ENCODE measurements at places on chromosomes 13 and 19.

DNA sequence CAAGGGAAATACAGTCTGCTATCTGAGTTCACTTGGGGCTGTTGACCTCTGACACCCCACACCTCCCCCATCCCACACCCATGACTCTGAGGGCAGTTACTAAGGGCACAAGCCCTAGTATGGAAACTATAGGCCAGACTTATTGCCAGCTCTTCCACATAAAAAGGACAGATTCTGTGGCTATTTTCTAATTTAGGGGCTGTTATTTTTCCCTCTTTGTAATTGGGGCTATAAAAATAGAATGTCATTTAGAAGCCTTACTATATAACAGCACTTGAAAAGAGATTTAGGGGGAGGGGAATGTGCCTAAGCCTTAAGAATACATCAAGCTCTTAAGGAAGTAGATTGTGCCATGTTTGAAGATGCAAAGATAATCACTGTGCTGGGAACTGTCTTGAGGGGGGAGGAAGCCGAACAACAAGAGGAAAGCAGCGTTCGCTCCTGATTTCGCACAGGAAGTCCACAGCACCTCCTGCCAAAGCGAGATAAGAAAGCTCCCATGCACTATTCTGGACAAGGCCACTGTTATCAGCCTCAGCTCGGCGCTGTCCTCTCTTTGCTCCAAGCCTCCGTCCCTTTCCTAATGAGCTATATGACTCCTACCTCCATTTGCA, 86.6 kb downstream of the FLT1 start:
- no peak for DNase-seq

DNA sequence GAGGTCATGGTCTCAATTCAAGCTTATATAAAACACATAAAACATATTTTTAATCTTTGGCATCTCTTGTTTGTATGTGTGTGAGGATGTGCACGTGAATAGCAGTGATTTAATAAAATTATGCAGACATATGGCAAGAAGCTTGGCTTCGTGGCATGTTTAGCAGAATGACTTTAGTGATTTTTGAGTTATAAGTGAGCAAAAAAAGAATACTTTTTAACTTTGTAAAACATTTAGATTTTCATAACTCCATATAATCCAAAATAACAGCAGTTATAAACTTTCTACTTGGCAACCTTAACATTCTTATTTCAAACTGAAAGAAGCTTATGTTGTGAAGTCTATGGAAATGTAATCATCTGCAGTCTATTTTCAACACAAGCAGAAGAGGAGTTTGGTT, 120.6 kb downstream of the SLITRK1 start:
- no peak for DNase-seq

- DNase-seq = no peak
Observed at GRCh38 chr19:6406401-6406800, 13.4 kb upstream of the GTF2F1 start.

GRCh38 chr13:43195551-43195950, 172.2 kb downstream of the DNAJC15 start:
- no peak for DNase-seq

GRCh38 chr19:52190487-52191293, 838 bp downstream of the PPP2R1A start:
- no peak for DNase-seq

- no peak for DNase-seq
Observed at GRCh38 chr19:33052352-33052972, 12.2 kb downstream of the RHPN2 start.

DNA sequence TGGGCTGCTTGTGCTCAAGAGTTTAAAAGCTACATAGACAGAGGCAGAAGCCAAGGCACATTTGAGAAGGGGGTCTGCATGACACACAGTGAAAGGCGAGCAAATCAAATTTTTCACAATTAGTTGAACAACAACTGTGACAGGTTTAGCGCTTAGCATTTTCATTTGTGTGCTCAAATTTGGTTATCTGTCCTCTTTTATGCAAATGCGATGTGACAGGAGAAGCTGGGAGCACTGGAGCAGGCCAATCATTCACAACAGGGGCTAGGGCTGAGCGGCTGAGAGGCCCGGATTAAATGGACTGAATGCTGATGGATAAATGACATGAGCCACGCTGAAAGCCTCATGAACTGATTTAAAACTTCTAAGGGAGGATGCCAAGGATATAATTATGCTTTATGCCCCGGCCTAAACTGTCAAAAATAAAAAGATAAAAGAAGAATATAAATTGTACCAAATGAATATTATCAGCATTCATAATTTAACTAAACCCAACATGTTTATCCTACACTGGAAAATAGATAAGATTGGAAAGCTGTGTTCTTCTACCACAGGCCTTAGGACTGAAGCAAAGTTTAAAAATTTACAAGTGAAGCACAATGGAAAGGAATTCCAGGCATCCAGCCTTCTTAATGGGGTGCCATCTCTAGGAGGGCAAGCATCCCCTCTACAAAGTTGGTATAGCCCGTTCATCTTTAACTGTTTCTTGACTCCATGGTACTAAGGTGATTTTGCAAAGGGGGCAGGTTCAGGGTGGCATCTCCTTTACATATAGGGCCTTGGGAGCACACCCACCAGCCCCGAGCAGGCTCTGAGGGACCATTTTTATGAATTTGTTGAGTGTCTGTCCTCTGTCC, 117.9 kb downstream of the RBM26 start:
- DNase-seq = no peak

DNA sequence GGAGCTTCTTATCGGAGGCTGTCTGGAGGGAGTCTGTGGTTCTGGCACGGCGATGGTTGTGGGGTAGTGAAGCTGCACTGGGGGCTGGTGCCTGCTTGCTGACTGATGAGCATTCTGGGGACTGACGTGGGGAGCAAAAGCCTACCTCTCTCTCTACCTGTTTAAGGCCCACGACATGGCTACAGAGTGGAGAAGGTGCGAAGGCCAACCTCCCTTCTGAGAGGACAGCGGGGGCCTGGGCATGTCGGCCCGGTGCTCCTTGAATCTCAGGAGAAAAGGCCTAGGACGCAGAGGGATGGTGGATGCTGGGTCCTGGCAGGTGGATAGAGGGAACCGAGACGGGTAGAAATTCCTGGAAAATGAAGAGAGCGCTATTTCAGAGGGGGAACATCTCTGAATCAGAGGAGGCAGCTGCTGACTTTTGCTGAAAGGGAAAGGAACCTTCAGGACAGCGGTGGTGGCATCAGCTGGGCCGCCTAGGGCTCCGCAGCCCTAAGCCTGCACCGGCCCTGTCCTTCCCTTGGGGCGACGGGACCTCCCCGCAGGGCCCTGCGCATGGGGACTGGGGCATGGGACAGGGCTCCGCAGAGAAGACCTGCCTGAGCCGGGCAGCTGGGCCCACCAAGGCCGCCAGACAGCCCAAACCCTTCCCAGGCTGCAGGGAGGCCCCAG, 35.0 kb upstream of the MEDAG start:
- no peak for DNase-seq

DNA sequence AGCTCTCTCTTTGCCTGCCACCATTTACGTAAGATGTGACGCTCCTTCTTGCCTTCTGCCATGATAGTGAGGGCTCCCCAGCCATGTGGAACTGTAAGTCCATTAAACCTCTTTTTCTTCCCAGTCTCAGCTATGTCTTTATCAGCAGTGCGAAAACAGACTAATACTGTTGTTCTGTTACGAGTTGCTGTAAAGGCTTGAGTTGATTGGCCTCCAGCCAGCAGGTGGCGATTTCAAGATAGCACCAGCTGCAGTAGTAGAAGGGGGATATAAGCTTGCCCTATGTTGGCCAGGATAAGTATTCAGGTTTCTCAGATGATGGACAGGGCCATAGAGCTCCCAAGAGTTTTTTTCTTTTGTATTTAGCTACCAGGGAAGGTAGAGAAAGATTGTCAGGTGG, 385.5 kb downstream of the MZT1 start:
- no peak for DNase-seq

GRCh38 chr13:29569253-29570050, 26.0 kb downstream of the SLC7A1 start:
- no peak for DNase-seq

DNA sequence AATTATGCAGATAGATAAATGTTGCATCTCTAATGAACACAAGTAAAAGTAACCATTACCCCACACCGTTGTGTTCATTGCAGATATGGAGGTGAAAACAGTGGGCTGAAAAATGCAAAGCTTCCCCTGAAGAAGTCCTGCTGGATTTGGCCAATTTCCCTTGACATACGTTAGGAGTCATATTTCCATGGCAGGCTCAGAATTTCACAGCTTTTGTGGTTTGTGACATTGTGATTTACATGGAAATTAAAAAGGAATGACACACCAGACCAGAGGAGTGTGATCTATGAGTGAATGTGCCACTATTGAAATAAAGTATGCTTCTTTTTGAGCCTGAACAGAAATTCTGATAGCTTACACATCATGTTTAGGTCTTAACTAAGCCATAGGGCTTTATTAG, 221.1 kb upstream of the TMTC4 start:
- no peak for DNase-seq

- no peak for DNase-seq
Observed at GRCh38 chr13:48220592-48220980, 12.4 kb upstream of the ITM2B start.

DNA sequence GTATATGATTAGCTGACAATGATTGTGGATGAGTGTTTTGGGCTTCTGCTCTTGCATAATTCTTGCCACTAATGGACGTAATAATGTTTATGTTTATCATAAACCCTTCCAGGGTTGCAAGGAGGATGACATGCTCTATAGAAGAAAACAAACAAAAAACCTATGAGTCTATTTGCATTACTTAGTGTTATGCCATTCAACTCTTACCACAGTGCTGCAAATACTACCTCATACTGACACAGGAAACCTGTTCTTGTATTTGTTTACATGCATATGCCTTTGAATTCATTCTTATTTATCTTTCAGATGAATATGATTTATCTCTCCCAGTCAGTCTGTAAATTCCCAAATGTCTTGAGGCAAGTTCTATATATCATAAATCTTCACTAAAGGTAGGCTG, 39.6 kb upstream of the FREM2 start:
- DNase-seq = no peak

GRCh38 chr13:46519182-46519581, 33.8 kb upstream of the LRCH1 start:
- DNase-seq = no peak

DNA sequence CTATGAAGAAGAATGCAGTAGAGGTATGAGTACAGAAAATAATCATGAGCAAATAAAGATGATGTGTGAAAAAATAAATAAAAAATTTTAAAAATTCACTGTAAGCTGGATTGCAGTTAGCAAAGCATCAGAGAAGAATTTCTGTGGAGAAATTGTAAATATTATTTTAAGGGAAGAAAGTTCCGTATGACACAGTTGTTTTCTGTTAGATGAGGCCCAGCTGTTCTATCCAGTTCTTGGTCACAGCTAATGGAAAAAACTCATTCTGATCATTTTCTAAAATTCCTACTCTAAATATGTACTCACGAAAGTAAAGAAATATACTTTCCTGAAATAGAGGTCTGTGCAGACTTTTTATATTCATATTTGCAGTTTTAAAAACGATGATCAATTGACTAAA, 578.8 kb downstream of the DCT start:
- no peak for DNase-seq

GRCh38 chr13:106275446-106276032, 259.9 kb downstream of the EFNB2 start:
- DNase-seq = no peak

DNA sequence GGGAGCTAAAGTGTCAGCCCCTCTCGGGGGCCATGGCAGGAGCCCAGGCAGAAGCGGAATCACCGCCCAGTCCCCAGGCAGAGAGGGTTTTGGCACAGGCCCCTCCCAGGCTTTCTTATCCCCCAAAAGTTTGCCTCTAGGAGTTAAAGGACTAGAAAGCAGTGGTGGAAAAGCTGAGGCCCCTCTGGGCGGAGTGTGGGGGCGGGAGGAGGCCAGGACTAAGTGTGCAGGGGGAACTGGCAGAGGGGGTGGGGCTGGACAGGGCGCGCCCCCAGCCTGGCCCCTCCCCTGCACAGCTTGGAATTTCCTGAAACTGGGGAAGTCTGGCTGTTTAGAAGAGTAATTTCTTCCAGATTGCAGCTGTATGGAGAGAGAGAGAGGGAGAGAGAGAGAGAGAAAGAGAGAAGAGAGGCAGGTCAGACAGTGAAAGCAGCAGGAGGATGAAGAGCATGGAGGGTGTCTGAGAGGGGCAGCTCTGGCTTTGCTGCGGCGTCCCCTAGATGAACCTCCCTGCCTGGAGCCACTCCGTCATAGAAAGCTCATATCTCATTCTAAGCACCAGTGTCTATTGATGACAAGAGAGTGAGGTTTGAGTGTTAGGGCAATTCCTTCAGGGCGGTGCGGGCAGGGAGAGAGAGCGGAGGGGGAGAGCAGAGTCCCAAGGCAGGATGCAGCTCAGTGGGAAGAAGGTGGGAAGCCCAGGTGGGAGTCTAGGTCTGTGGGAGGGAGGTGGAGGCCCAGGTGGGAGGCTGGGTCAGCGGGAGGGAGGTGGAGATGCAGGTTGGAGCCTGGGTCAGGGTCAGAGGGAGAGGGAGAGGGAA, at the start of gene CDC42EP5:
Gene CDC42EP5 (minus strand): TSS at position 226 of the 821 bp plus-strand sequence. CDS start 7,749 bp downstream, outside the sequence.
- DNase-seq = no peak

DNA sequence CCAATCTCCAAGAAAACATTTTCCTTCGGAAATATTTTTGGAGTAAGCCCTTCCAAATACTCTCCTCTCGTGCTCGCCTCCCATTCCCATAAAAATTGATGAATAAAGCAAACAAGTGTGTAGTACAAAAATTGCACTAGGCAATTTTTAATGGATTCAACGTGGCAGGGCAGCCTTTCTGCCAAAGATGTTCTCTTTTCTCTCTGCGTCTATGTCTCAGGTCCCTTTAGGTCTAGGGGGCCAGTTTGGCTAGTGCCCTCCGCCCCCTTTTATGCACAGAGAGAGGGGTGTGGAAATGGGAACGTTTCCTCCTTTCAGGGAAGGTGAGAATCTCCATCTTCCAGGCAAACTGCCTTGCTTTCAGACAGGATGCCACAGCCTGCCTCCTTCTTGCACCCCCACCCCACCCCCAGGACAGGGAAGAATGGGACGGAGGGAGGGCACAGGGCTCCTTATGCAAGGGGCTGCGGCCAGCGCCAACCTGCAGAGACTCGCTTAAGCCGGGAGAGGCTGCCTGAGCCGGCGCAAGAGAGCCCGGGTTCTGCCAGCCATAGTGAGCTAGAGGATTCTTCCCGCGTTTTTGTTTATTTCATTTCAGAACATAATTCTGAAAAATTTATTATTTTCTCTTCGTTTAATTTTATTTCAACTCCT, 2.7 kb upstream of the ZIC2 start:
- DNase-seq = no peak

- DNase-seq = no peak
Observed at GRCh38 chr13:77714119-77714755, 16.8 kb downstream of the SLAIN1 start.

DNA sequence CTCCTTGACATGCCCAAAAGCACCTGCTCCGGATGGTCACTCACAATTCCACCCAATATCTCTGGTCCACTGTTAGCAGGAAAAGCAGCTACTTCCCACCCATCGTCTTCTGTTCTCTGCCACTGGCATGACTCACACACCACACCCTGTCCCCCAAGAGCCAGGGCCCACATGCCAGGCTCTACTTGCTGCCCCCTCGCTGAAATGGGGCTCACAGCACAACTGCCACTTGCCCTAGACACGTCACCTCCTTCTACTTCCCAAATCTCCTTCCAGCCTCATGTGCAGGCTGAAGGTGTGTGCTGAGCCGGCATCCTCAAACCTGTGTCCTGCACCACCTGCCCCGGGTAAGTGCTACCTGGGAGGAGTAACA, 65.0 kb downstream of the TBC1D4 start:
- no peak for DNase-seq
